ENCODE measurements at places on chromosomes 16 and 17.

GRCh38 chr17:79045842-79046196, 21.9 kb downstream of the C1QTNF1 start:
- DNase-seq: peak; percentile 60

GRCh38 chr17:9177212-9177611, 155.9 kb downstream of the NTN1 start:
- peak; percentile 56 for DNase-seq

DNA sequence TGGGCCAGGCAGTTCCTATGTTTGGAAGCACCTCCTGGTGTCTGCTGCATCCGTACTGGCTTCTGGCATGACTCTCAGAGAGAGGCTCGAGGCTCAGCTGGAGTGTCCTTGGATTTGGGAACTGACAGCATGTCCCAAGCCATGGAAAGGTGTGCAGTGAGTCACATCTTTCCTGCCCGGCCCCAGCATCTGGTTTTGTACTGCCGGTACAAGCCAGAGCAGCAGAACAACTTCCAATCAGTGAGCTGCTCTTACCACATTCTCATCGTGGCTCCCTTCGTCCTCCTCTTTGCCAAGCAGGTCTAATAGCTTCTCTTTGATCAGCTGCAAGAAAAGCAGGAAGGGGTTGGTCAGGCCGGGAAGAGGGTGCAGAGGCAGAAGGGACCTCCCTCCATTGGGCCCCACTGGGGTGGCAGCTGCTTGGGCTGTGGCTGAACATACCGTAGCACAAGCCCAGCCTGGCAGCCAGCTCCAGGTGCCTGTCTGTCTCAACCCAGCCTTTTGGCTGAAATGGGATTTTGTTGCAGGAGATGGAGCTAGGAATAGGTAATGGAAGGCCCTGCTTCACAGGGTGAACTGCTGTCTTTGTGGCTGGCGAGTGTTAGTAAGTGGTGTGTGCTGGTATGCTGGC, 24.2 kb downstream of the SPACA3 start:
- no peak for DNase-seq

DNA sequence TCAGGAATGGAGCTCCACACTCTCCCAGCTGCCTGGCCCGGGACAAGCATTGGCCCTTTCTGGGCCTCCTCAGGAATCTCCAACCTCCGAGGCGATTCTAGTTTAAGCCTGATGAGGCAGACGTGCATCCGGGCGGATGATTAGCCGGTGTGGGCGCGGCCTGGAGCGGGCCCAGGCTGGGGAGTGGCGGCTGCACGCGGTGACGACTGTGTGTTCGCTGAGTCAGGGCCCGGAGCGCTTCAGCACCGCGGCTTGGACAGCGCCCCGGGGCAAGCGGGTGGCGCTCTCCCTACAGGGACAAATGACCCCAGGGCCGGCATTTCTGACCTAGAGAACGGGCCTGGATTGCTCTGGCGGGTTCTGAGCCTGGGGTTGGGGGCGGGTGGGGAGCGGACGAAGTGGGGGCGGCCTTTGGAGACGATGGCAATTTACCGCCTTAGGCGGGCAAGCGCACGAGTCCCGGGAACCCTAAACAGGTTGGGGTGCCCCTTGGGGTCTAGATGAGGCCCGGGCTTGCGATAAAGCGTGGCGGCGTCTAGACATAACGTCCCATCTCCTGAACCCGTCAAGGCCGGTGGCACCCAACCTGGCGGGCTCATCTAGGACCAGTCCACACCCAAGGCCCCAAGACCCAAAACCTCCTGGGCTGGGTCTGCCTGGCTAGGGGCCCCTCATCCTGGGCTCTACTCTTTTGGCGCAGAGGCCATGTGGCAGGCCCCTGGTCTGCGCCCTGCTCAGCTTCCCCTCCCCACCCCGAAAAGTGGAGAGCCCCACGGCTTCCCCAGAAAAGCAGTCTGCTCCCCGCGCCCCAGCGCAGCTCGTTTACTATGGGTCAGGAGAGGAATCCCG, 22.3 kb upstream of the ZNHIT3 start:
- DNase-seq: no peak

DNA sequence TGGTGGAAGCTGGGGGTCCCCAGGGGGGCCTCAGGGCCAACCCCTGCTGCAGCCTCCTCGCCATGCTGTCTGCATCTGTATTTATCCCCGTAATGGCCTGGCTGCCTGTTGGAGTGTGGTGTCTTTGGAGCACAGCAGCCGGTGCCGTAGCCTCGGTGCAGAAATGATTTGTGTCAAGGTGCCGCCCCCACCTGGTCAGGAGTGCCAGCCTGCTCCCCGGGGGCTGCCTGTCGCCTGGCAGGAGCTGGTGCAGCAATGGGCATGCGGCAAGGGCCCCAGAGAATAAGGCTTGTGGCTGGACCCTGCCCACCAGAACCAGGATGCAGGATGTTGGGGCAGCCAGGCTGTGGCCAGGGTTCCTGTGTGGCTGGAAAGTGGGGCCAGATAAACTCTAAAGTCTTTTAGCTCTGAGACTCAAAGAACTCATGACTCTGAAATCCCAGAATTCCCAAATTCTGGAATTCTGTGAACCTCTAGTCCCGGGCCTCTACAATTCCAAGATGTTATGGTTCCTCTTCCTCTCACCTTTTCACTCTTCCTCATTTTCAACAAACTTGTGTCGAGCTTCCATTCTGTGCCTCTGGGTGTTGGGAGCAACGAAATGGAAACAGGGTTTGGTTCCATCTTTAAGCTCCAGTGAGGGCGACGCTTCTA, 5.9 kb downstream of the CPNE2 start:
- no peak for DNase-seq

- no peak for DNase-seq
These were observed 7.2 kb upstream of the USP10 start for GRCh38 chr16:84692451-84693214.

Measured in tibial nerve (tissue), 4 donors.